ENCODE measurements at places on chromosomes 5 and 9. TPM values are rescaled to one million over a fixed set of nuclear protein-coding genes. Genes with fewer than 3 reads are reported as not detected.

ACTBL2 gene
- total RNA-seq: not detected

DOK3 gene
- total RNA-seq: 2.4 TPM

- peaks cover 3% of the 10 kb centered on the region for H3K4me1 ChIP-seq
- H3K27me3 ChIP-seq: no peaks in the 10 kb centered on the region
- no peak for DNase-seq
Measured at GRCh38 chr9:134127065-134127580, 8.8 kb upstream of the WDR5 start.

GRCh38 chr5:148750614-148751013 lies 75.8 kb upstream of the ADRB2 start:
- H3K27ac ChIP-seq: no peak overlapping the region
- H3K27me3 ChIP-seq: peaks cover 13% of the 10 kb centered on the region
- no peak overlapping the region for H3K4me3 ChIP-seq
- DNase-seq: no peak
- H3K4me1 ChIP-seq: no peaks in the 10 kb centered on the region

Measured in activated CD4-positive, alpha-beta memory T cell treated with anti-CD3 and anti-CD28 coated beads, Interleukin-2, amount 10 ng/mL, durations not matched to agents 7 days and 5 days (primary cell).